ENCODE measurements at places on chromosomes 5 and 9. TPM values are rescaled to one million over a fixed set of nuclear protein-coding genes. Genes with fewer than 3 reads are reported as not detected.

The S1PR3 gene
- total RNA-seq: not detected

The LAMC3 gene
- 2.2 TPM for total RNA-seq

The MYMK gene
- not detected for total RNA-seq

The SCGB3A2 gene
- not detected for total RNA-seq

The CORO2A gene
- total RNA-seq: 3.2 TPM

The ENTPD2 gene
- total RNA-seq: not detected

The NRARP gene
- 8.9 TPM for total RNA-seq

The DIPK1B gene
- 0.74 TPM for total RNA-seq

The NR4A3 gene
- 0.46 TPM for total RNA-seq

DNA sequence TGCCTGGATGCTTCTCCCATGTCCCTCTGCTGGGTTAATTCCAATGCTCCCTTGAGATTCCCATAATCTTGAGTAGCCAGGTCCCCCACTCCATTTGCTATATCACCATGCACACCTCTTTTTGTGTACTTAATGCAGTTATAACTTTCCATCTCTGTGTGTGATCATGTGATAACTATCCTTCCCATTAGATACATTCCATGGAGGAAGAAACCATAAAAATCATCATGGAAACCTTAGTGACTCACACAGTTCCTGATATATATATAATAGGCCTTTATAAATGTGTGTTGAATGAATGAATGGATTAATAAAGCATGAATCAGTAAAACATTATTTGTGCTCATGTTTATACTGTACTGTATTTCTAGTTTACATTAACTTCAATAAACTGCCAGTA lies 104.6 kb downstream of the PCSK5 start:
- no peak for DNase-seq

- DNase-seq: no peak
Observed at GRCh38 chr9:89218040-89218928, 39.7 kb upstream of the SHC3 start.

DNA sequence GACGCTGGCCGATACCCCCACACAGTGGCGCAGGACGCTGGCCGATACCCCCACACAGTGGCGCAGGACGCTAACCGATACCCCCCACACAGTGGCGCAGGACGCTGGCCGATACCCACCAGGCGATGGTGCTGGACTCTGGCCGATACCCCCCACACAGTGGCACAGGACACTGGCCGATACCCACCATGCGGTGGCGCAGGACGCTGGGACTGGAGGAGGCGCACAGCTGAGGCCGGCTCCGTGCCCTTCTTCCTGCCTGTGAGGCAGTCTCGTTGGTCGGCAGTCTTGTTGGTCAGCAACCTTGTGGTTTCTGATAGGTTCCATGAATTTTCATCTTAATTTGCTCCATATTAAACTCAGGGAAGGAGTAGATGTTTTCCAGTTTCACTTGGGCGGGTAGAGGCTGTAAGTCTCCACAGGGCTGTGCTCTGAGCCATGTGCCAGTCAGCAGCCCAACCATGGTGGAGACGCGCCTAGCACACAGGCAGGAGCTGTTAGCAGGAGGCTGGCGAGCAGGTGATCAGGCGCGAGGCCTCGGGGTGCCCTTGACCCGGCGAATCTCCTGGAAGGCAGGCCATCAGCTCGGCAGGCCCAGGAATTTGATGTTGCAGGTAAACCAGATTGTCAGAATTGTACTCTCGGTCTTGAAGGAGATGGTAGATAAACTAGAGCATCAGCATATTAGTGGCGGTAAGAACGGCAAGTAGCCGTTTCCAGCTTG lies 75.6 kb downstream of the EHMT1 start:
- no peak for DNase-seq

GRCh38 chr5:95857185-95857945 lies 34.8 kb upstream of the GLRX start:
- no peak for DNase-seq

DNA sequence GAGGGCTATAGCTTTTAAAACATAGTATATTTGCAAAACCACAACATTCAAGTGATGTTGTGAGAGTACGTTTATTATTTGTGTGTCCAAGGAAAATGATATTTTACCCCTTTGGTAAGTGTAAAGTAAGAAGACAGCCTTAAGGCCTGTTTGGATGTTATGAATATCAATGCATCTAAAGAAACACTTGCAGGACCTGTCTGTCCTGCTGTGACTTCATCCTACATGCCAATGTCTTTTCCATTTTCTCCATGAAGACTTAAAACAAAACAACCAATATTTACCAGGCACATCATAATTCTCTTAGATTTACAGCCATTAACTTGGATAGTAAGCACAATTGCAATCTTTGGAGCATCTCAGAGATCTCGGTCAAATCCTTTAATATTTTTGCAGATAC lies 29.0 kb downstream of the PRLR start:
- DNase-seq: no peak

GRCh38 chr5:111774525-111774924 lies 17.5 kb upstream of the NREP start:
- DNase-seq: peak; percentile 49

DNA sequence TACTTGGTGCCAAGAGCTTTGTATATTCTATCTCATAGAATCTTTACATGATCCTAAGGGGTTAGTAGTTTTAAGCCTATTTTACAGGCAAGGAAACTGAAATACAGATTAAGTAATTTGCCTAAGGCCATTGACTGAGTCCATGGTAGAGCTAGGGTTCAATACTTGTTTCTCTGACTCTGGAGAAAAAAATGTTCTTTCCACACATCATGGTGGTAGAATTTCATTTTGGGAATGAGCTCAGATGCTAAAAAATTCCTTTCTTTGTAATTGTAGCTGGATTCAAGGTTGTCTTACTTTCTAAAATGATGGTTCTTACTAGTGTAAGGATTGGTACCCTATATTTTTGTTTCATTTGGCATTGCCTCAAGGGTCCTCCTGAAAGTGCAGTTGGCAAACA lies 86.0 kb downstream of the ANKRD55 start:
- no peak for DNase-seq

DNA sequence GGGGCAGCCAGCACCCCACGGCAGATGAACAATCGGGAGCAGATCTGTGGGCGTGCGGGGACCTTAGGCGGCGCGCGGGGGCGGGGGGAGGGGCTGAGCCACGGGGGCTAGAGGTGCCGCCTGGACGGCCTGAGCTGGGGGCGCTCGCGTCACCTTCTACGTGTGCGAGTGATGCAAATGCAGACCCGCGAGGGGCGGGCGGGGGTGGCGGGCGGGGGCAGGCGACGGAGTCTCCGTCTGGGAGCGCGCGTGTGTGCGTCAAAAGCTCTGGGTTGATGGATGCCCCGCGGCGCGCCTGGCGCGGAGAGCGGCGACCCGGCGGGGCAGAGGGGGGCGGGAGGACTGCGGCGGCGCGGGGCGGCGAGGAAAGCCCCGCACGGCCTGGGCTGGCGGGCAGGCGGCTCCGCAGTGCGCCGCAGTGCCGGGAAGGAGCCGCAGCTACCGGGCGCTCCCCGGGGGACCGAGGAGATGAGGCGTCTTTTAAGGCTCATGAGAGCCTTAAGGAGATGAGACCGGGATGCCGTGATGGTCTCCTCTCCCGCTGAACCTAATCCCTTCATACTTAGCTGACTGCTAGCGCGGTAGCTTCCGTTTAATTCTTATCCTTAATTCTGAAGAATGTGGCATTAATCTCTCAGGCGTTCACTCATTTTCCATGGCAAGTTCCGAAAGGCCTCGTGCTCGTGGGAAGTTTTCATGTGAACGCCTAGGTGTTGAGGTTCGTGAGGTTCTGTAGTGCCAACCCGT lies 1.5 kb downstream of the SV2C start:
- no peak for DNase-seq

- no peak for DNase-seq
Observed at GRCh38 chr9:2723376-2724065, 6.2 kb downstream of the KCNV2 start.

- no peak for DNase-seq
Observed at GRCh38 chr9:5571629-5572232, 57.2 kb upstream of the RIC1 start.

- DNase-seq: no peak
Observed at GRCh38 chr9:102669220-102669619, 325.9 kb upstream of the CYLC2 start.

DNA sequence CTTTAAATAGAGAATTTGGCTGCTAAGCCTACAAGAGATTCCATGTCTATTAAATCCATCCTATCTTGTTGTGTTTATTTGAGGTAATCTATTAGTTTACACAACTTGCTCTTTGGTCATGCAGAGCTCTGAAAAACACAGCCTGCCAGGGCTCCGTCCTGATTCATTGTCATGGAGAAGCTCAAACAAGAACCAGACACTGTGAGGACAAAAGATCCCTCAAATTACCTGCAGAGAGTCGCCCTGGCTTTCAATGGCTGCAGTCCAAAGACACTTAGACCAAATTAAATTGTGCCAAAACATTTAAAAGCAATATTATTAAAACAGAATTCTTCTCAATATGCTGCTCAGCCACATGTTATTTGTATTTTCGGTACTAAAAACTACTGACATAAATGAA lies 60.1 kb downstream of the CDH18 start:
- no peak for DNase-seq

- DNase-seq: no peak
Observed at GRCh38 chr5:179331591-179332375, 13.5 kb downstream of the ADAMTS2 start.

DNA sequence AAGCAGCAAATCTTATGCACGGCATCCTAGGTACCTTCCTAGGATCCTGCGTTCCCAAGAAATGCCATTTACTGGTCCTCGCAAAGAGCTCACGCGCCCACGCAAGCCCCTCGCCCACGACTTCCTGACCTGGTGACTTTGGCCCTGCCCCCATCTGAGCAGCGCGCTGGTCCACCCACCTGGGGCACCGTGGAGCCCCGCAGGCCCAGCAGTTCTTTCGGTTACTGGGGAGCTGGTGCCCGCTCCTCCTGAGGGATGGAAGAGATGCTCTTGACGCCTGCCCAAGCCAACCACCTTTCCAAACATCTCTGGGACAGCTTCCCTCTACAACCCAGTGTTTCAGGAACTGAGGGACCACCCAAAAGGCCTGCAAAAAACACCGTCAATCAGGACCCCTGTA lies 16.7 kb downstream of the EQTN start:
- no peak for DNase-seq

DNA sequence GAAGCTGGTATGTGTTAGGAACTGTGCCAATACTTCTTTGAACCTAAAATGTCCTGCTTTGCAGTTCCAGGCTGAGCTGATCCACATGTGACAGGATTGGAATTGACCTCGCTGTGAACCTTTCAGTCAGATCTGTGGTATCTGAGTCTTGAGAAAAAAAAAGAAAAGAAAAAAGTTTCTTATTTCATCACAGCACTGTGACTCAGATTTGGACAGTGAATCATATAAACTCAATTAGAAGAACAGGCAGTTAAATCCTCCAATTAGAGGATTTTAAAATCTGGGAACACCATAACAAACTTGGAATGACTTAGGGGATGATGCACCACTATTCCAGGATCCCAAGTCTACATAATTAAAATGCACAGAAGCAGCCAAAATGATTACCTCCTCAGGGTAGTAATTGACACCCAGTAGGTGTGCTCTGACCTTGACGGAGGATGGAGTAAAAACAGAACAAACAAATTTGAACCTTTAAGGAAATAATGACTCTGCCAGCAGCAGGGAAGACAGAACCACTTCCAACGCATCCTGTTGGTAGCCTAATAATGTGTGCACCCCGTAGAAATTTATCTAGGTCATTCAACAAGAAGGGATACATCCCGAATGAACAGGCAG lies 57.8 kb upstream of the RAI14 start:
- DNase-seq: no peak

- DNase-seq: no peak
Observed at GRCh38 chr5:115785381-115786065, 30.9 kb downstream of the CDO1 start.

DNA sequence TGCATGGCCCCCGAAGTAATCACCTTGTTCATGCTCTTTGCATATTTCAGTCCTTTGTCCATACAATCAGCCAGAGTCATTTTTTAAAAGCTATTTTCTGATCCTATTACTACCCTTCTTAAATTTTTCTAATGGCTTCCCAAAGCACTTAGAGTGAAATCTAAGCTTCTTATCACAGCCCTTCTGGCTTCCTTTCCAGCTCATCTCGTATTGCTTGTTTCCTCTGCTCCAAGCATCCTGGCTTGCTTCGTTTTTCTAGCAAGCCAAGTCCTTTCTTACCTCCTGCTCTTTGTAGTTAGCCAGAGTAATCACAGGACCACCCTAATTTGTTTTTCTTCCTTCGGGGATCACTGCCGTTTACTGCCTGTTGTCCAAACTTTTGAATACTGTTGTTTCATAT lies 453.3 kb downstream of the KIF4B start:
- DNase-seq: no peak

GRCh38 chr9:124658165-124659017 lies 112.7 kb downstream of the NR6A1 start:
- DNase-seq: peak; percentile 88

DNA sequence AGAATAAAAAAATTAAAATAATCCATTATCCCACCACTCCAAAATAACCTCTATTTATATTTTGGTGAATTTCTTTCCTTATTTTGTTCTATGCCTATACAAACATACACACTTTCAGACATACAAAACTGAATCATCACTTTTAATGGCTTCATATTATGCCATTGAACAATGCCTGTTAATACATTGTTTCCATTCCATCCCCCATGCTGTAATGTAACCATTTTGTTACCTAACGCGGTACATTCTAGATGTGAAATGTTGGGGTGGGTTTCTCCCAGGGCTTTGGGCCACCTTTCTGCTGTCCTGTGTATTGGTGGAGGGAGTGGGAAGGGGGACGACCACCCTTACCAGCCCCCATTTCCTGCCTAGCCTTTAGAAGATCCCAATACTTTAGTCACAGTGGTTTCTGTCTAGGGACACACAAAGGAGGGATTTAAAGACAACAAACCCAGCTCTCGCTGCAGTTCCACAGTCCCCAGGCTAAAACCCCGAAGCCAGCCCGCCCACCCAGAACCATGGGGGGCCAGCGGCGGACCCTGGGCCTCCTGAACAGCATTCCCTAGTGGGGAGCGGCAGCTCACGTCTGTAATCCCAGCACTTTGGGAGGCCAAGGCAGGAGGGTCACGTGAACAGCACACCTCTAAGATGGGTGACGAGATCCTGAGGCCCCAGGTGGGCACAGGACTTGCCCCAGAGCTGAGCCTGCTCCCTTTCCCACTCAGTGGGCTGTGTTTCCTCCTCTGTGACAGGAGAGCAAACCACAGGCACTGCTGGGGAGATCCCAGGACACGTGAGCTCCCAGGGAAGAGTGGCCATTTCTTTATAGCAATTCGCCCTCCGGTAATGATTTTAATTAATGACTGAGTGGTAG lies 56.9 kb upstream of the STXBP1 start:
- no peak for DNase-seq
